ENCODE measurements at places on chromosomes 7 and 10. TPM values are rescaled to one million over a fixed set of nuclear protein-coding genes. Genes with fewer than 3 reads are reported as not detected.

The SPDYE9 gene
- total RNA-seq: not detected

The HOXA4 gene
- total RNA-seq: 2.4 TPM

The RPEL1 gene
- total RNA-seq: 0.10 TPM

The CPA2 gene
- not detected for total RNA-seq

The RAMP3 gene
- not detected for total RNA-seq

The ATG9B gene
- total RNA-seq: not detected

The TSPAN33 gene
- 15.3 TPM for total RNA-seq

The ARHGAP22 gene
- not detected for total RNA-seq

The LRIT1 gene
- not detected for total RNA-seq

The LRMDA gene
- total RNA-seq: 22.0 TPM

The UBN2 gene
- 8.0 TPM for total RNA-seq

Data from HepG2 (cell line).